ENCODE measurements at places on chromosomes 13 and 19. TPM values are rescaled to one million over a fixed set of nuclear protein-coding genes. Genes with fewer than 3 reads are reported as not detected.

DNA sequence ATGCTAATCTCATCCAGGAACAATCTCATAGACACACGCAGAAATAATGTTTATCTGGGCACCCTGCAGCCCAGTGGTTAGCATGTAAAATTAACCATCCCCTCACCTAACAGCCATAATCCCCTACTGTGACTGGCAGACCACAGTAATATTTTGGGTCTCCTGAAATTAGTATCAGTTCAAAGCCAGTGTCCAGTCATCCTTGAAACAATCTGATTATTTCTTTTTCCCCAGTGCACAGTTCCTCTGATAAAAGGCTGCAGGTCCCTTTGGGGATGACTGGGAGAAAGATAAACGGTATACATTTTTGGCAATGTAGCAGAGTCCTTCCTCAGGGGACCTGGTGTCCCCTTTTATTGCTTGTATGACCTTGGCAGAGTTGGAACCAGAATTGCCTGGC is 50.4 kb upstream of the CYSLTR2 start:
- no peak for DNase-seq
- H3K27ac ChIP-seq = no peak overlapping the region
- H3K4me3 ChIP-seq = no peak overlapping the region
- no peaks in the 10 kb centered on the region for H3K27me3 ChIP-seq
- H3K36me3 ChIP-seq = no peaks in the 10 kb centered on the region
- H3K4me1 ChIP-seq = 0 out of 2 replicates have a peak, but pooled peaks cover 3% of the 10 kb centered on the region

- DNase-seq = no peak
- peaks cover 3% of the 10 kb centered on the region for H3K4me1 ChIP-seq
- H3K27ac ChIP-seq = no peak overlapping the region
- H3K27me3 ChIP-seq = no peaks in the 10 kb centered on the region
These were observed 2.7 kb upstream of the GATAD2A start for GRCh38 chr19:19402656-19403372.

The AKAP8 gene
- total RNA-seq = 41.0 TPM

The TMEM238 gene
- total RNA-seq = 3.8 TPM

GRCh38 chr13:71516521-71516920 is 350.5 kb downstream of the DACH1 start:
- no peaks in the 10 kb centered on the region for H3K27me3 ChIP-seq
- DNase-seq = no peak
- no peak overlapping the region for H3K27ac ChIP-seq
- H3K4me1 ChIP-seq = no peaks in the 10 kb centered on the region

DNA sequence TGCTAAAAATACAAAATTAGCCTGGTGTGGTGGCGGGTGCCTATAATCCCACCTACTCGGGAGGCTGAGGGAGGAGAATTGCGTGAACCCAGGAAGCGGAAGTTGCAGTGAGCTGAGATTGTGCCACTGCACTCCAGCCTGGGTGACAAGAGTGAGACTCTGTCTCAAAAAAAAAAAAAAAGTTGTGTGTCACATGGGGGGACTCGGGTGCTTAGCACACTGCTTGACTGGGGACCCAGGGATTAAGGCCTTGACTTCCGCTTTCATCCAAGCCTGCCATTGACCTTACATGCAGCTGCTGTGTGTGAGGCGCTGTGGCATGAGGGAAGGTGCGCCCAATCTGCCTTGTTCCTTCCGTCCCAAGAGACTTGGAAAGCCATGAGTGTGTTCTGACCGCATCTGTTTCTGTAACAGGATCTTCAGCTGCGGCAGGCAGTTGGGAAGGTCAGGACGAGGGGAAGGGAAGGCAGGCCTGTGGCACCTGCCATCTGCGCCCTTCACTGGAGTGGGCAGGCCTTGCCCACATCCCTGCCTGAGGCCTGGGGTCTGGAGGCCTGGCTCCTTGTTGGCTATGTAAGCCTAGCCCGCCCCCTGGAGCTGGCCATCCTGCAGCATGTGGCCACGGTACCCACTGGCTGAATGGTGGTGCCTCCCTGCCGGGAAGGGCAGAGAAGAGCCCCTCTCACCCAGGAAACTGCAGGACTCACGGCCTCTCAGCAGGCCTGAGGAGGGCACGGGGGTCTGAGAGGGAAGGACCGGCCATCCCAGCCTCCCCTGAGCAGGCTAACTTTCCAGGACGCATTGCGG is 23.0 kb downstream of the PPP1R37 start:
- no peaks in the 10 kb centered on the region for H3K36me3 ChIP-seq
- H3K27me3 ChIP-seq = no peaks in the 10 kb centered on the region
- H3K4me3 ChIP-seq = no peak overlapping the region
- no peak for DNase-seq
- H3K4me1 ChIP-seq = peaks cover 21% of the 10 kb centered on the region
- no peak overlapping the region for H3K27ac ChIP-seq

The DIS3 gene
- 38.4 TPM for total RNA-seq

The VSIG10L gene
- total RNA-seq = 10.3 TPM

DNA sequence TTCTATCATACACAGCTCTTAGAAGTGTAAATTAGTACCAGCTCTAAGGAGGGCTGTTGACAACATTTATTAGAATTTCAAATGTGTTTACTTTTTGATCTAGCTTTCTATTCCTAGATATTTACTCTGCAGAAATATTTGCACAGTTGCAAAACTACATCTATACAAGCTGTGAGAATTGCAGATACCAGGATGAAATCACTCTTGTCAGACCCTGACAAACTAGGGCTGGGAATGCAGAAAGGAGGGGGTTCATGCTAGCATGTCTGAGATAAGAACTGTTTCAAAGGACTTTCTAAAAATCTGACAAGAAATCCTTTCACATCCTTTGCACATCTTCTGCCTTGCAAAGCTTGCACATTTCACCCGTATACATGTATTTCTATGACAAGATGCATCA is 11.8 kb upstream of the PABPC3 start:
- H3K27me3 ChIP-seq = no peaks in the 10 kb centered on the region
- H3K4me1 ChIP-seq = no peaks in the 10 kb centered on the region
- no peaks in the 10 kb centered on the region for H3K36me3 ChIP-seq
- DNase-seq = no peak
- H3K4me3 ChIP-seq = no peak overlapping the region
- no peak overlapping the region for H3K27ac ChIP-seq

- DNase-seq = no peak
- H3K4me1 ChIP-seq = no peaks in the 10 kb centered on the region
- H3K27ac ChIP-seq = no peak overlapping the region
- no peaks in the 10 kb centered on the region for H3K36me3 ChIP-seq
These were observed 135.0 kb downstream of the TM9SF2 start for GRCh38 chr13:99636306-99636705.

DNA sequence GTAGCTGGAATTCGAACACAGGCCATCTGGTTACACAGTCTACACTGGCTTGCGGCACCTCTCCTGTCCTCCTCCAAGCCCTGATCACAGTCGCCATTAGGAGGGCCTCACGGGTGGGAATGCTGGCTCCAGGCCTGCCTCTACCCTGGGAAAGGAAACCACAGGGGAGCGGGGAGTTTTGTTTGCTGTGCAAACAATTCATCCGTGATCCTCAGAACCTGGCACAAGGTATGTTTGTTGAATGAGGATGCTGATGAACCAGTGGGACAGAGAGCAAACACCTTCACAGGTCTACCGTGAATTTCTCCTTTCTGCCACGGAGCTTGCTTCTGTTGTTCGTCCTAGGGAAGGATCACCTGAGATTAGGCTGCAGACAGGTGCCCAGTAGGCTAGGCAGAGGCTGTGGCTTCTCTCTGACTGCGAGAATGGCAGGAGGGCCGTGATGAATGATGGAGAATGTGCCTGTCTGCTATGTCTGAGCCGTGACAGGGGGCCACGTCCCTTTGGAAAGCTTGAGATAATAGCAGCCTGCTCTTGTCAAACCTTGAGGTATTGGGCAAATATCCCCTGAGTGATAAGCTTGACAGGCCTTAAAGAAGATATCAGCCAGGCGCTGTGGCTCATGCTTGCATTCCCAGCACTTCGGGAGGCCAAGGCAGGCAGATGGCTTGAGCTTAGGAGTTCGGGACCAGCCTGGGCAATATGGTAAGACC is 36.7 kb downstream of the PIN1 start:
- H3K4me3 ChIP-seq = no peak overlapping the region
- no peaks in the 10 kb centered on the region for H3K36me3 ChIP-seq
- no peak overlapping the region for H3K27ac ChIP-seq
- H3K27me3 ChIP-seq = no peaks in the 10 kb centered on the region
- DNase-seq = no peak

DNA sequence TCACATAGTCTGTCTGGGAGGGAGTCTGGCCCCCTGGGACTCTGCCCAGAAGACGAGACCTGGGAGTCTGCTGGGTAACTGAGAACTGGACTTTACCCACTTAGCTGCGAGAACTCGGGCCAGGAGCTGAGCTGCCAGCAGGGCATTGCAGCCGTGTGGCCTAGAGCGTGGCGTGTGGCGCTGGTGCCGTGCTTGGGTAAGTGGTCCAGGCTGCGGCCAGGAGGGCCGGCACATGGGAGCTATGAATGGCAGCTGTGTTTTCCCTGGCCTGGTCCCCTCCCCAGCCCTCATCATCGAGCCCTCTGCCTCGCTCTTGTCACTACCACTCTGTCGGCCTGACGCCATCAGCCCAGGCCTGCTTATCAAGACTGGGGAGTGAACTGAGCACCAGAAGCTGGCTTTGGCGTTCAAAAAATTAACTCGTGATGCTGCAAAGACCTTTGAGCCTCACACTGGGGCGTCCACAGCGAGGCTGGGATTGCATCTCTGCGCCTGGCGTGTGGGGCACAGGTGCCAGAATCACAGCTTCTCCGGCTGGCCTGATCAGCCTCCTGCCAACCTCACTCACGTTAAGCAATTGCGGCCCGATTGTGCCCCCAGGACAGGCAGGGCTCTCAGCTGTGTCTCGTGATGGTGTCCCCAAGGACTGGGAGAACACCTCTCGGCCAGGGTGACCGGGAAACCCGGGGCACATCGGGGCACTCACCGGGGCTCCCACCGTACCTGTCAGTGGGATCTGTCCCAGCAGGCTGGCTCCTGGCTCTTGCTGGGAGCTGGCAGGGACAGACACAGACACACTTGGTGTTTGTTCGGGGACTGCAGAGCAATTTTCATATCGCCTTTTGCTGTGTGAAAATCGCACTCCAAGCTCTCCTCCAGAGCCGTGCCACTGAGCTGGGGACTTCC is 85.9 kb downstream of the KDM4B start:
- no peak overlapping the region for H3K4me3 ChIP-seq
- H3K27me3 ChIP-seq = no peaks in the 10 kb centered on the region
- DNase-seq = no peak
- no peak overlapping the region for H3K27ac ChIP-seq
- peaks cover 6% of the 10 kb centered on the region for H3K4me1 ChIP-seq
- H3K36me3 ChIP-seq = no peaks in the 10 kb centered on the region

DNA sequence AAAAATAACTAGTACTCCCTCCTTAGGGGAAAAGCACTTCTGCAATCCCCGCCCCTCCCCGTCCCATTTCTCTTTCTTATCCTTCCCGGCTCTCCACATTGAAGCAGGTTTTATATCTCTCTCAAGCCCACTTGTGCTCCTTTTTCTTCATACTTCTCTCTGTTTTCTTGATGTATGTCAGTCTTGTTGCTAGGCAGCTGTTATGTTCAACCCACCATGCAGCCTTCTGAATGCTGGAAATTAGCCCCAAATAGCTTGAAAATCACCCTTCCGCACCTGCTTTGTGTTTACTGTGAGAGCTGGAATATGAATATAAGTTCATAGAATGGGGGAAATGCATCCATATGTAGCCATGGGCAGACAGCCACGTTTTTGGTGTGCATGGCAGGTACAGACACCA is 461.4 kb downstream of the MYO16 start:
- H3K27ac ChIP-seq = no peak overlapping the region
- no peaks in the 10 kb centered on the region for H3K27me3 ChIP-seq
- no peak for DNase-seq
- H3K4me3 ChIP-seq = no peak overlapping the region
- no peaks in the 10 kb centered on the region for H3K36me3 ChIP-seq
- 0 out of 2 replicates have a peak, but pooled peaks cover 3% of the 10 kb centered on the region for H3K4me1 ChIP-seq

The TMEM59L gene
- 12.2 TPM for total RNA-seq

The CARS2 gene
- total RNA-seq = 44.5 TPM

The KLK3 gene
- not detected for total RNA-seq

DNA sequence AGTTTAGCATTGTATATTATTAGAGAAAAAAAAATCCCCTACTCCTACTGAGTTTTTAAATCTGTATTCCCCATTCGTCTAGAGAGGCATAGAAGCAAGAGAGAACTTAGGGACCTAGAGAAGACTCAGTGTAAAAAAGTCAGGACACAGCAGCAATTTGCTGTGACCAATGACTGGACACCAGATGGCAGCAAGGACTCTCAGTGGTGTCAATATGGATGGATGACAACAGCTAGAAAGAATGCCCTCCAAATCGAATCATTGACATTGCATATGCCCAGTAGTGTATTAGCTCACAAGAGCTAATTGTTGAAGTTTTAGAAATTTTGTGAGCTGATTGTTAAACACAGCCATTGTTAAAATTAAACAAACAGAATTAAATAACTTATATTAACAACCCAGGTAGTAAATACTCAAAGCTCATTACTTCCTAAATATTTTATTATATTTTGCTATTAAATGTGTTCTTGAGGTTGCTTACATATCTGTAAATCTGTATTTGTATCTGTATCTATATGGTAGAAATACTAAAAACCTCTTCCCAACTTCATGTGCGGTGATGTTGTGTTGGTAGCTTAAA is 43.9 kb downstream of the SIAH3 start:
- no peaks in the 10 kb centered on the region for H3K36me3 ChIP-seq
- no peaks in the 10 kb centered on the region for H3K4me1 ChIP-seq
- no peak overlapping the region for H3K27ac ChIP-seq
- no peaks in the 10 kb centered on the region for H3K27me3 ChIP-seq

GRCh38 chr13:40697711-40698110 is 31.3 kb upstream of the FOXO1 start:
- H3K36me3 ChIP-seq = no peaks in the 10 kb centered on the region
- H3K4me3 ChIP-seq = no peak overlapping the region
- no peak overlapping the region for H3K27ac ChIP-seq
- no peaks in the 10 kb centered on the region for H3K27me3 ChIP-seq

DNA sequence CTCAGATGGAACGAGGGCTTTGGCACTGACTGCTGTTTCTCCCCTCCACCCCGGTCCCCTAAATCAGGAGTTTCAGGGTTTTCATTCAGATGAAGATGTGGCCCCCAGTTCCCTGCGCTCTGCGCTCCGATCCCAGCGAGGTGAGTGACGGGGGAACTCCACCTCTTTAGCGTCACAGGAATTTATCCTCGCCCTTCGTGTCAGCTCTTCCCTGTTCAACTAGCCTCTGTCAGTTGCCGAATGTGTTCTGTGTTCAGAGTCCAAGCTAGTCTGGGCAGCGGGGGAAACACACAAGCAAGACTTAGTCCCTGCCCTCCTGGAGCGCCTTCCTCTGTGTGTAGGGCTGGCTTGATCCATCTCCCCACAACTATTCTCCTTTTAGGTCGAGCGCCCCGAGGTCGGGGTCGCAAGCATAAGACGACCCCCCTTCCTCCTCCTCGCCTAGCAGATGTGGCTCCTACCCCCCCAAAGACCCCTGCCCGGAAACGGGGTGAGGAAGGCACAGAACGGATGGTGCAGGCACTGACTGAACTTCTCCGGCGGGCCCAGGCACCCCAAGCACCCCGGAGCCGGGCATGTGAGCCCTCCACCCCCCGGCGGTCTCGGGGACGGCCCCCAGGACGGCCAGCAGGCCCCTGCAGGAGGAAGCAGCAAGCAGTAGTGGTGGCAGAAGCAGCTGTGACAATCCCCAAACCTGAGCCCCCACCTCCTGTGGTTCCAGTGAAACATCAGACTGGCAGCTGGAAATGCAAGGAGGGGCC is 1.8 kb downstream of the KMT2B start:
- peaks cover 37% of the 10 kb centered on the region for H3K36me3 ChIP-seq
- H3K27me3 ChIP-seq = no peaks in the 10 kb centered on the region
- no peak for DNase-seq
- H3K27ac ChIP-seq = no peak overlapping the region

The ZNF573 gene
- 14.9 TPM for total RNA-seq
